Activated naive CD8-positive, alpha-beta T cell treated with anti-CD3 and anti-CD28 coated beads for 36 hours (primary cell): ENCODE measurements at places on chromosomes 13 and 19.
A peak's percentile ranks its signal among the peaks of the same experiment; 100 is the strongest.

GRCh38 chr19:2950286-2951124 is 5.7 kb upstream of the ZNF77 start:
- H3K36me3 ChIP-seq = peaks cover 9% of the 10 kb centered on the region
- peak; percentile 98 for DNase-seq
- H3K27ac ChIP-seq = peak overlapping the region; percentile 98
- H3K4me3 ChIP-seq = peak overlapping the region; percentile 98

DNA sequence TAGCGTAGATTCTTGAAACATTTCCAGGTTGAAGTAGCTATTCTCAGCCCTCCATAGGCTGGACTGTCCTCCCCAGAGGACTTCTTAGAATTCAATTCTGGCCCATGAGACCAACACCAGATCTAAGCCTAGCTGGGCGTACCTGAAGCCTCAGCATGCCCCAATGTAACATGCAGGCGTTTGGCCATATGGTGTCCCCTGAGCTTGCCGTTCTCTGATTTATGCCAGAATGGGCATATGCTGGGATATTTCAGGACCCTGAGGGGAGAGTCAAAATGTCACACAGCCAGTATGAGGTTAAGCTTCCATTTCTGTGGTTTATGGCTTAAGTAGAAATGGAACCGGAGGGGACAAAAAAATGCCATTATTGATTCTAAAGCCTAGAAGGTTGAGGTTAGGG is 317.7 kb upstream of the OBI1 start:
- DNase-seq = no peak
- no peaks in the 10 kb centered on the region for H3K36me3 ChIP-seq
- H3K4me3 ChIP-seq = no peak overlapping the region
- no peak overlapping the region for H3K27ac ChIP-seq

- no peaks in the 10 kb centered on the region for H3K36me3 ChIP-seq
- no peak for DNase-seq
- H3K4me3 ChIP-seq = no peak overlapping the region
- no peaks in the 10 kb centered on the region for H3K27me3 ChIP-seq
- no peak overlapping the region for H3K27ac ChIP-seq
- H3K4me1 ChIP-seq = peaks cover 15% of the 10 kb centered on the region
Measured at GRCh38 chr13:32309312-32310133, 5.6 kb downstream of the ZAR1L start.

- H3K4me1 ChIP-seq = no peaks in the 10 kb centered on the region
- peak; percentile 83 for DNase-seq
- peaks cover 78% of the 10 kb centered on the region for H3K27me3 ChIP-seq
- no peaks in the 10 kb centered on the region for H3K36me3 ChIP-seq
Measured at GRCh38 chr19:38229585-38230073, 5.6 kb upstream of the DPF1 start.

GRCh38 chr13:25042151-25042865 is 53.6 kb upstream of the PABPC3 start:
- no peak for DNase-seq
- no peaks in the 10 kb centered on the region for H3K4me1 ChIP-seq
- H3K36me3 ChIP-seq = no peaks in the 10 kb centered on the region
- no peak overlapping the region for H3K4me3 ChIP-seq

- no peak overlapping the region for H3K27ac ChIP-seq
- peak overlapping the region; percentile 88 for H3K4me3 ChIP-seq
- H3K36me3 ChIP-seq = peaks cover 14% of the 10 kb centered on the region
- peak; percentile 42 for DNase-seq
Measured at GRCh38 chr19:4326837-4327251, 11.8 kb downstream of the STAP2 start.
